ENCODE measurements at places on chromosomes 13 and 19.

DNA sequence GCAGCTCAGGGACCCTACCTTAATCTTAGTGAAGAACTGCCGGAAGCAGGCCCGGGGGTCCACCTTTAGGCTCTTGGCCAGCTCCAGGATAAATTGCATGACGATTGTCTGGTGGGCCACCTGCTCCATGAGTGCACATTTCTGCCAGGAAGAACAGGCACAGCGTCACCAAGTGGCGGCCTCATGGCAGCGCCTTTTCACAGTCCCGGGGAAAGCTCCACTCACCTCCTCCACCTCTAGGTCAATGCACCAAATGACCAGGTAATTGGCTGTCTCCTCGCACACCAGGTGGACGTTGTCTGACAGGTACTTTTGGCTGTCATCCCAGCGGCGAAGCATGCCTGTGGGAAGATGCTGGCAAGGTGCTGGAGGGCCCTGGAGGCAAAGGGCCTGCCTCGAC, 8.3 kb downstream of the CDC37 start:
- no peak for DNase-seq

GRCh38 chr13:98423417-98423816, 153.5 kb downstream of the STK24 start:
- DNase-seq = no peak

DNA sequence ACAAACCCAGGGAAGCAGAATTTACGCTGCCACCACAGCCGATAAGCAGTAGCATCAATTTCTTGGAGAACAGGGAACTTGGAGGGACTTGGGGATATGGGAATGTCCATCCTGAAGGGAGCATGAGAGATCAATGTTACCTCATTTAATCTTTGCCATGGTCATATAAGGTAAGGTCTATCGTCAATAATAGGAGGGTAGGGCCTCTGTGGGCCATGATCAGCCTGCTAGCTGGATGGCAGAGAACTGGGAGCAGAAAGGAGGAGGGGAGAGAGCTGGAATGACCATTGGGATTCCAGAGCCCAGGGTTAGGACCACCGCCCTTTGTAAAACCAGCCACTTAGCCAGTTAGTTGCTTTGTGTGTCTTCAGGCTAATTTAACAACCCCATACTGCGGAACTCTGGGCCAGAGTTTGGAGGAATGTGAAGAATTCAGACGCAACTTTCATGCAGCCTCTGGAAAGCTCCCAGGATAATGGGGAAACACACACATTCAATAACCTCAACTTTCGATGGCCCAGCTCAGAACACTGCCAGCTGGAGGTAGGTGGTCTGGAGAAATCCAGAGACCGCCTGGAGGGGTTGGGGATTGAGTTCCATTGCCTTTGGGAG, 40.3 kb downstream of the ZNF557 start:
- DNase-seq = no peak

- DNase-seq = no peak
Measured at GRCh38 chr13:51825681-51826254, 19.2 kb downstream of the TMEM272 start.
